Activated T-cell treated with anti-CD3 and anti-CD28 coated beads for 4 hours (primary cell): ENCODE measurements at places on chromosomes 3 and 15.

DNA sequence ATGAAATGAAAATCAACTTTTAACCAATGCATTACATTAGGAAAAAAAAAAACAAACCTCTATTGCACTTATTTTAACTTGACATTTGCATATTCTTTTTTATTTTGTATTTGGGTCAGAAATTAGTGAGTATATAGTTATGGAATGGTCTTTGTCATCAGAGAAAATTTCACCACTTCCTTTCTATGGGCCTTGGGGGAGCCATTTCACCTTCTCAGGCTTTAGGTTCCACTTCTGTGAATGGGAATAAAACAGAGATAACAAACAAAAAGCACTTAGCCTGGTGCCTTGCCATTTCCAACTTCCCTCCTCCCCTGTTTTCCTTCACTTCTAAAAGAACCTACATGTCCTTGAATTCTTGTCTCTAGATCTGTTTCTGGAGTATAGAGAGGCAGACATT lies 168.0 kb upstream of the STT3B start:
- no peak for DNase-seq

- no peak for DNase-seq
These were observed 476.3 kb downstream of the AGBL1 start for GRCh38 chr15:86555939-86556338.

GRCh38 chr15:82697735-82698407 lies 11.8 kb downstream of the AP3B2 start:
- no peak for DNase-seq

GRCh38 chr3:10733297-10733696 lies 82.7 kb upstream of the SLC6A11 start:
- no peak for DNase-seq

DNA sequence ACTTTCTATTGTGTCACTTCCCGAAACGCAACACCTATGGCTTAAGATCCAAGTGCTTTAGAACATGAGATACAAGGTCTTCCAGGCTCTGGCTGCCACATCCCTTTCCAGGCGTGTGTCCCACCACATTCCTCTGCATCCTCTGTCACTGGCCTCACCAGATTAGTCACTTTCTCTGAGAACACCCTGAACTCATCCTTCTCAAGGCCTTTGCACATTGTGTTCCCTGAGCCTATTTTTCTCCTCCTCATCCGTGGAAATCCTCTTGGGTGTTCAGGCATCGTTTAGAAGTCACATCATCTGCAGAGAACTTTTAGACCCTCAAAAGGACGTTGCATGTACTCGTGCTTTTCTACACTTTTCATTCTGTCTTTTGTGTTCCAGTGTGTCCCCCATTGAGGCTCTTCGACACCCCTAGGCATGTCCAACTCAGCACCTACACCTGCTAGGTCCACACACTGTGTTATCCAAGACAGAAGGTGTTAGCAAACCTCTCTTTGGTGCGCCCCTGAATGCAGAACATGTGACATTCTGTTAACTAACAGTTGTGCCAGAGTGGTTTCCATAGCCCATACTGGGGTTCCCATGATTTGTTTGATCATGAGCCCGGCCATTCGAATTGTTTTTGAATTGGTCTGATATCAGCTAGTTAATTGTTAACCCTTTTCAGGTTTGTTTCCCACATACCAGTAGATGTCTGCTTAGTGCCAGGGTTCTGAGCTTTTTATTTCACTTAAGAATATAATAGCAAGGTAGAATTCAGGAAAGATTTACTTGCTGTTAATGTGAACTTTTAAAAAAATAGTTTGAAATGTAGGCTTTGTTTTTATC lies 67.2 kb downstream of the LPP start:
- DNase-seq = no peak

DNA sequence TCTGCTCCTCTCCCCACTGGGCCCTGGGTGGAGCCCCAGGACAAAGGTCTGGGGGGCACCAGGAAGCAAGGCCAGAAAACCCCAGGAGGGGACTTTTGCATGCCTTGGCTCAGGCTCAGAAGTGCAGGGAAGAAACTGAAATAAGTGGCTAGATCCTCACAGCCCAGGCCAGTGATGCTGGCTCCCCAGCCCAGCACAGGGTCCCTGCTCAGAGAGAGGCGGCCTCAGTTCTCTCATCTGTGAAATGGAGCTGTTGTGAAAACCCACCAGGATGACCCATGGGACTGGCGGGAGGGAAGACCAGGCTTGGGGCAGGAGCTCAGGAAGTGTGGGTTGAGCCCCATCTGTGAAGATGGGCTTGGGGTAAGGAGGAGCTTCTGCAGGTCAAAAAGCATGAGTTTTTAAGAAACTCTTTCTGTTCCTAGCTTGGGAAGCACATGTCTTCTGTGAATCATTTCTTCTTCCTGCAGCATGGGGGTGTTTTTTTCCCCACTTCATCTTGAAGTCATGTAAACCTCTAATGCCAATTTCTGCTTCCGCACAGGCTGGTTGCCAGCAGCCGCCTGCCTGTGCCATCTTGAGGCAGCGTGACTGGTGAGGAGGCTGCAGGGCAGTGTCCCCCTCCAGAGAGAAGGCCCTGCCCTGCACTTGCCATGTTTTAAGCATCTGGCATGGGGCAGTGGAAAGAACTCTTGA lies 118.6 kb downstream of the SMAD6 start:
- DNase-seq = no peak

DNA sequence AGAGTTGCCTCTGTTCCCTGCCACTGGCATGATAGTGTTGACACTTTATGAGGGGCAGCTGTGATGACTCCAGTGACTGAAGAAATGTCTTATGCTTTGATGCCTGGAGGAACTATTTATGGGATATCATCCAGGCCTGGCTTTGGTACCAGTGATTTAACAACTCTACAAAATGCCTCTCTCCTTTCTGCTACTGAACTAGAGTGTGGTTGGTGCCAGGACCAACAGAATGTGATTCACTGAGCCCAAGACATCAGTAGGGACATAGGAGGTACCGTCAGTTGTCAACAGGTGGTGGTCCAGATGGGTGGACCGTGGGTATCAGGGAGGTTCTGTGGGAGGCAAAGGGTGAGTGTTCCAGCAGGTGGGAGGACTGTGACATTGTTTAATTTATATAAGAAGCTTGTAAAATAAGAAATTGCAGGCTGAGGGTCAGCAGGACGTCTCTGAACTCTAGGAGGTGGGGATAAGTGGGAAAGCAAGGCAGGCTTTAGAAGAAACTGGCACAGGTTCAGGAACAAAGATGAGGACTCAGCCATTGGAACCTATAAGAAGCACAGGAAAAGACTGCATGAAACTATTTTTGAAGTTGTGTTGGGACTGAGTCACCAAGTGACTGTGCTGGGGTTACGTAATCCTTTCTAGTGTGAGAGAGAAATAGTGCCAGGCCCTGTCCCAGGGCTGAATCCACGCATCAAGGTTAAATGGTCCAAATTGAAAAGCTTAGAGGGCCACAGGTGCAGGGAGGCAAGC lies 28.5 kb upstream of the SLC7A14 start:
- DNase-seq = no peak

GRCh38 chr3:64509206-64509605 lies 178.6 kb downstream of the ADAMTS9 start:
- no peak for DNase-seq

DNA sequence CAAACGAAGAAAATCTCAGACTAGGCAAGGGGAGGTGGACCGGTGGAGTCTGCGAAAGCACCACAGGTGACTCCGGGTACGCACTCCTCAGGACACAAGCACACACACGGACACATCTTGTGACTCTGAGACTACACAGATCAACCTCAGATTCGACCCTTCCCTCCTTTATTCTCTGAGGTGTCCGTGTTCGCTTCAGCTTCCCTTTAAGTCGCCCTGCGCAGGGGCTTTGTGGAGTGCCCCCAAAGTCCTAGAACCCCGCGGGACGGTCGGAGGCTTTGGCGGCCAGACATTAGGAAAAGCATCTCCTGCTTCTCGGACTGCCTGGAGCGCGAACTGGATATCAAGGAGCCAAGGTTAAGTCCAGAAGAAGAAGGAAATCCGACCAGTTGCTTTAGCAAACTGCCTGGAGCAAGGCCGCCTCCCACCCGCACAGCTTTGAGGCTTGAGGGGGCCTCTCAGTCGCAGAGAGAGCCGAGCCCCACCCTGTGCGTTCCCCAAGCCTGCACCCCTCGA lies 730 bp downstream of the DGKG start:
- no peak for DNase-seq

GRCh38 chr15:69885173-69885955 lies 212.4 kb downstream of the TLE3 start:
- no peak for DNase-seq

- no peak for DNase-seq
These were observed 5.5 kb upstream of the CFAP100 start for GRCh38 chr3:126389112-126389793.

- no peak for DNase-seq
These were observed 5.7 kb upstream of the EXOG start for GRCh38 chr3:38490281-38491030.

- DNase-seq = no peak
These were observed 831.0 kb downstream of the TUSC7 start for GRCh38 chr3:117540597-117540996.

DNA sequence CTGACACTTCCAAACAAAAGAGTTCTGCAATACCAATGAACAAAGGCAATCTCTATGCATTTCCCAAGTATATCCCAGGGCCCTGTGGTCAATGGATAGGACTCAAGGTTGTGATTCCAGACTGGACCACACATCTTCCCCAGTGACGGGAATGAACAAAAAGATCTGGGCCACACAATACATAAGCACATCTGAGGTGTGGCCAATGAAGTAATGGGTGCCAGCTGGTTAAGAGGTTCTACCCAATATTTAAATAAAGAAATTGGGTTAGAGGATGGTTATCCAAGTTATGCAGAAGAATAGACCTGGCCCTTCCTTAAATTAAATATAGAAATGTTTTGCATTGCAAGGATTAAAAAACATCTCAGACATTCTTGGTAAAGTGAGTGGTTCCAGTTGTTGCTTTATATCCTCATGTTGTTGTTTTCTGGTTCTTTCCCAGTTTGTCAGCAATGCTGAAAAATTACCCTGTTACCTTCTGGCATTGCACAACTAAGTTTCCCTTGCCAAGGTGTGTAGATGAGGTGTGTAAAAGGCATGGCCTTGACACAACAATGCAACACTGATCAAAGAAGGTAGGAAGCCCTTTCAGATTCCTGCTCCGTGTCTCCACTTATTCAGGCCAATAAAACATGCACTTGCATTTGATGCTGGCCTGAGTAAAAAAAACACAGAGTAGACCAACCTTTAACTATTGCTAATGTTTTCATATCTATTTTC lies 86.5 kb downstream of the PRICKLE2 start:
- no peak for DNase-seq

DNA sequence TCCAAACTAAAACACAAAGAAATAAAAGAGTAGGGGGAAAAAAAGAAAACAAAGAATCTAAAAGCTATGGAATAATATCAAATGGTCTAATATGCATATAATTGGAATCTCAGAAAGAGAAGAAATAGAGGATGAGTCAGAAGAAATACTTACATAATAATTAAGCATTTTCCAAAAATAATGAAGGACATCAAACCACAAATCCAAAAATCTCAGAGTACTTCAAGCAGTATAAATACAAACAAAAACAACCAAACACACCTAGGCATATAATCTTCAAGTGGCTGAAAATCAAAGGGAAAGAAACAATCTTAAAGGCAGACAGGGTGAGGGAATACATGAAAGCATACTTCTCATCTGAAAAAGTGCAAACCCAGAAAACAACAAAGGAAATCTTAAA lies 46.3 kb downstream of the MYLK start:
- no peak for DNase-seq

DNA sequence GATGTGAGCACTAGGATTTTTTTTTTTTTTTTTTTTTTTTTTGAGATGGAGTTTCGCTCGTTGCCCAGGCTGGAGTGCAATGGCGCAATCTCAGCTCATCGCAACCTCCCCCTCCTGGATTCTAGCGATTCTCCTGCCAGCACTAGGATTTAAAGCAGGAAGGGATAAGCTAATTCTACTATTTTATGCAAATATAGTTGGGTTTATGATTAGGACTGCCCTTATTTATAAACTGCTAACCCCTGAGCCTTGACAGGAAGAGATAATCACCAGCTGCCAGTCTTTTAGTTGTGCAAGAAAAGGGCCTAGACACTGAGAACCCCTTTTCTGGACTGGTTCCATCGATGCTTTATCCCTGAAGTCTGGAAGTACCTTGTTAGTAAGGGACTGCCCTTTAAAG lies 36.7 kb downstream of the IFT57 start:
- no peak for DNase-seq

GRCh38 chr3:34783876-34784275 lies 855.4 kb upstream of the ARPP21 start:
- no peak for DNase-seq

GRCh38 chr15:39153716-39154115 lies 427.2 kb upstream of the THBS1 start:
- DNase-seq = no peak

GRCh38 chr3:156120528-156121251 lies at the start of gene KCNAB1:
Gene KCNAB1, plus strand, starts transcription at chr3:156120578.
- no peak for DNase-seq

- peak; percentile 3 for DNase-seq
These were observed 96.3 kb upstream of the DLG1 start for GRCh38 chr3:197394464-197395321.

DNA sequence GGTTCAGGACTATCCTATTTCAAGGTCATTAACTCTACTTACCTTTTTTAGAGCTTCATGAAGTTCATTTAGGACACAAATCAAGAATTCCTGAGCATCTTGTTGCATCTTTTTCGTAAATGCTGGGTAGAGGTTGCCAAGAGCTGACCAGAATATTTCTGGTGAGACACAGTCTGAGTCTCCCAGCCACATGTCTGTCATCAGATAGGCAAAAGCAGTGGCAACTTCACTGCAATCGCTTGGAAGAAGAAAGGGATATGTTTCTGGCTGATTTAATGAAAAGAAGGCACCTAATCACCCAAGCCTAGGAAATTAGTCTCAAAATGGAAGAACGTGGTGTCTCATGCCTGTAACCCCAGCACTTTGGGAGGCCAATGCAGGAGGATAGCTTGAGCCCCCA lies 2.9 kb downstream of the USP50 start:
- DNase-seq = no peak
